ENCODE measurements at places on chromosomes 5 and 9.

GRCh38 chr5:55855509-55855908, 4.4 kb downstream of the IL31RA start:
- peak; percentile 15 for DNase-seq

DNA sequence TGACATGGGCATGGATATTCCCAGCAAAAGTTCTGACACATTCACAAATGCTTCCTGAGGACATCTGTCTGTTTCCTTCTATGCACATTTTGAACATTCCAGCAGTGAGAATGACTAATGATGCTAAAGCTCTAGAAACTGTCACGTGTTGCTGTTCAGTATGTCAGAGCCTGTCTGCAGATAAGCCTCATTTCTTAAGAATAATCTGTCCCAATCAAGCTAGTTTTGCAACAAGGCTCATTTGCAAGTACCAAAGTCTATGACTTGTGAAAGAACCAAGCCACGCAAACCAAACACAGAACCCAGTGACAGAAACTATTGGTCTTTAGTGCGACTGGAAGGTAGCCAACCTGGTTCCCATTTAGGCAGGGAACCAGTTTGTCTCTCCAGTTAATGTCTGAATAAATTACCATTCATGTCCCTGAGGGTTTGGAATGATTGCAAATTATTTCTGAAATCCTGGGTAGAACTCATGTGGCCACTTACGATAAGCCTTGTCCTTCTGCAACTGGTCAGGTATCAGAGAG, 178.5 kb downstream of the C9orf152 start:
- peak; percentile 94 for DNase-seq

GRCh38 chr9:114477642-114478041, 27.6 kb downstream of the WHRN start:
- no peak for DNase-seq

GRCh38 chr5:67160985-67161384, 35.6 kb downstream of the CD180 start:
- peak; percentile 65 for DNase-seq

GRCh38 chr5:137287569-137287968, 211.6 kb downstream of the SPOCK1 start:
- DNase-seq, result no peak
